ENCODE measurements at places on chromosomes 4 and X. TPM values are rescaled to one million over a fixed set of nuclear protein-coding genes. Genes with fewer than 3 reads are reported as not detected.
A peak's percentile ranks its signal among the peaks of the same experiment; 100 is the strongest.

CD40LG gene
- total RNA-seq: not detected

- no peak for DNase-seq
Observed at GRCh38 chr4:112944006-112944405, 105.4 kb upstream of the ANK2 start.

DNA sequence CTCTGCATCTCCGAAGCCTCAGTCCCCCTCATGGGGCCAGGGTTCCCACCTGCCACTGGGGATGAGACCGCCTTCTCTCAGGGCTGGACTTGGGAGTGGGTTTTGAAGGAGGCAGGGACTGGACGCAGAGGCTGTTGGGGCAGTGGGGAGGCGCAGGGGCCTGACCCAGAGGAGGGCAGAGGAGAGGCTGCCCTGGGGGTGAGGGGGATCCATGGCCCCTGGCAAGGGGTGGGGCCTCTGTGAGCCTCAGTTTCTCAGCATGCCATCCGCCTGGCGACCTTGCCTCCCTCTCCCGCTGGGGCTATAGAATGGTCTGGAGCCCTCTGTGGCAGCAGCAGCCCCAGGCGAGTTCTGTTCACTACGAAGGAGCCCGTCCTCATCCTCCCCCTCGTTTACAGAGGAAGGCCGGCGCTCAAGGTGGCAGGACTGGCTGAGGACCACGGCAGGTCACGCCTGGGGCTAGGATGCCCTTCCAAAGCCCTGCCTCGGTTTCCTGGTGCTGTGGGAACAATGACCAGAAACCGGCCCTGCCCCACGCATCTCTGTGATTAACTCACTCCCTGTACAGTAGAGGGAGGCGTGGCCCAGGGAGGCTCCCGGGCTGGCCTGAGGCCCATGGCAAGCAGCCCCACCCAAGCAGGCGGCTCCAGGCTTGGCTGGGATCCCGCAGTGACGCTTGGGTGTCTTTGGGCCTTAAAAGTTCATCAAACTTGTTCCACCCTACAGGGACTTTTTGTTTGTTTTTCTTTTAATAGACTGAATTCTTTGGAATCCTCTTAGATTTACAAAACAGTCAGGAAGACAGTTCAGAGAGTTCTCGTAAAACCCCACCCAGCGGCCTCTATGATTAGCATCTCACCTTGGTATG, 16.0 kb upstream of the SH3TC1 start:
- peak; percentile 85 for DNase-seq

GPR34 gene
- 2.7 TPM for total RNA-seq

DNA sequence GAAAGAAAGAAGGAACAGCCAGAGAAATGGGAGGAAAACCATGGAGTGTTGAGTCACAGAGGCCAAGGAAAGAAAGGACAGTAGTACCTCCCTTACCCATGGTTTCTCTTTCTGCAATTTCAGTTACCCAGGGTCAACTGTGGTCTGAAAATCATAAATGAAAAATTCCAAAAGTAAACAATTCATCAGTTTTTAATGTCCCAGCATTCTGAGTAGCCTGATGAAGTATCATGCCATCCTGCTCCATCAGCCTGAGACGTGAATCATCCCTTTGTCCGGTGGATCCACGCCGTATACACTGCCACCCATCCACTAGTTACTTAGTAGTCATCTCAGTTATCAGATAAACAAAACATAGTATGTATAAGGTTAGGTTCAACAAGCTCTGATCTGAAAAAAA, 114.2 kb downstream of the COMMD8 start:
- no peak for DNase-seq

MUC7 gene
- total RNA-seq: 140 TPM

DNA sequence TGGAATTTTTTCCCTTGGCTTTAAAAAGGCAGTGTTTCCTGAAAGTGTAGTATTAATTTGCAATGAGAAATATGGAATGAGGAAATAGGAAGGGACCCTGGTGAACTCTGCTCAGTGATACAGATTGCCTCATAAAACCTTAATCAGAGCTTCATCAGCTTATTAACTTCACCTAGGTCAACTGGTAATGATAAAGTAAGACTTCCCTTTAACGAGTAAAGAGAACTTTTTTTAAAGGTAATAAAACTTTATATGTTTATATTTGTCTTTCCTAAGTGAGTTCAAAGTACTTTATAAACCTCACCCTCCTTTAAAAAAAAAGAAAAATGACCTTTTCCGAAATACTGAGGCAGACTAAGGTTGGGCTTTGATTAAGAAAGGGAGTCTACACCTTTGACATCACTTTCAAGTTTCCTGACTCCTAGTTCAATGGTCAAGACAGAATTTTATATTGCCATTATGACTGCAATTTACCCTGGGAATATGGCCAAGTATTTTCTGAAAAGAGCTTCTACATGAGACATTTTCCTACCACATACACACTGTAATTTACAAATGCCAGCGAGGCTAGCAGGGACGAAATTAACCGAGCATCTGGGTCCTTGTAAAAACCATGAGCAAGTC, 706.3 kb upstream of the TENM3 start:
- no peak for DNase-seq

DNA sequence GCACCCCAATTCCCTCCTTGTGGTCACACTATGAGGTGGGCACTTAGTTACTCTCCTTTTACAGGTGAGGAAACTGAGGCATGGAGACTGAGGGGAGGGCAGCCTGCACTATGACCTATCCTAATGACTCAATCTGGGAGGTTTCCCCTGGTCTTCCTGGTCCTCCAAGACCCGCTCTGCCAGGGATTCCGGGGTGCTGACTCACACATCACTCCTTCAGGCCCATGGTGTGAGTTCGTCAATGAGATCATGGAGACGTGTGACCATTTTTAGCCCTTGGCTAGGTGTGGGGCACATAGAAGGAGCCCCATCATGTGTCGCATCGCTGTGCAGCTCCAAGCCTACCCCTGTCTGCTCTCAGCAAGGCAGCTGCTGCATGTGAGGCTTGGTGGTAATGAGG, 32.4 kb upstream of the BCOR start:
- no peak for DNase-seq

DNA sequence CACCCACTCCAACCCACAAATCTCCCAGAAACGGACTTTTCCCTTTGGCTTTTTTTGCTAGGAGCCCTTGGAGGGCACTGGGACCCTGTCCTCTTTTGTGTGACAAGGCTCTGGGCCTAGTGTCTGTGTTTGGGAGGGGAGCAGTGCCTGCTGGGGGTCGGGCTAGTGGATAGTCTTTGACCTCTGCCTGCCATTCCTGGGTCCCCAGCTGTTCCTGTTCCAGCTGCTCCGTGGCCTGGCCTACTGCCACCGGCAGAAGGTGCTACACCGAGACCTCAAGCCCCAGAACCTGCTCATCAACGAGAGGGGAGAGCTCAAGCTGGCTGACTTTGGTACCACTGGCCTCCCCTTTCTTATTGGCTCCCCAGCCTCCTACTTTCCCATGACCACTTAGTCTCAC, 6.7 kb upstream of the USP11 start:
- no peak for DNase-seq

DNA sequence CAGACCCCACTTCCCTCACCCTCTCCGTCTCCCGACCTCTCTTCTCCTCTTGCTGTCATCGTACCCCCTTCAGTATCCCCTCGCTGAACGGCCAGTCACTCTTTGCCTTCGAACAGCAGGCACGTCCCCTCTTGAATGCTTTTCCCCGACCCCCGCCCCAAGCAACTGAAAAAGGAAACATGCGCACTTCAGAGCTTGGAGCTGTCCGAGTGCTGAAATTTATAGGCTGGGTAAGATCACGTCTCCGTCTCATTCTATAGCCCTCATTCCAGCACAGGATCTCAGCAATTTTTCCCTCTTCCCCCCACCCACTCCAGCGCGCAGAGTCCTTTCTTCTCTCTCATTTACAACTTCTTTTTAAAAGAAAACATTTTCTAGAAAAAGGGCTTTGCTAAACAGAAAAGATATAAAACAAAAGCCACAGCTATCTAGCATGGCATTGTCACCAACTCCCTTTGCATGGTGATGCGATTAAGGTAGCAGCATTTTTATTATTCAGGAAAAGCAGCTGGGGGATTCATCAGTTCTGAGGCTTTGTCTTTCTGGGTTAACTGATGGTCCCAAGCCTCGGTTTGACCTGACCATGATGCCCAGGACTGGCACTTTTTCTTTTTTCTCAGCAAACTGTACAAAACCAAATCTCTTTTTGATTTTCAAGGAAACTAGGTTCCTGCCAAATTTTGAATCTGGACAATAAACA, at the start of gene GLRA2:
Gene GLRA2, plus strand, starts transcription at position 247 of the 700 bp plus-strand sequence. CDS start 522 bp downstream, outside the sequence.
- peak; percentile 79 for DNase-seq

DNA sequence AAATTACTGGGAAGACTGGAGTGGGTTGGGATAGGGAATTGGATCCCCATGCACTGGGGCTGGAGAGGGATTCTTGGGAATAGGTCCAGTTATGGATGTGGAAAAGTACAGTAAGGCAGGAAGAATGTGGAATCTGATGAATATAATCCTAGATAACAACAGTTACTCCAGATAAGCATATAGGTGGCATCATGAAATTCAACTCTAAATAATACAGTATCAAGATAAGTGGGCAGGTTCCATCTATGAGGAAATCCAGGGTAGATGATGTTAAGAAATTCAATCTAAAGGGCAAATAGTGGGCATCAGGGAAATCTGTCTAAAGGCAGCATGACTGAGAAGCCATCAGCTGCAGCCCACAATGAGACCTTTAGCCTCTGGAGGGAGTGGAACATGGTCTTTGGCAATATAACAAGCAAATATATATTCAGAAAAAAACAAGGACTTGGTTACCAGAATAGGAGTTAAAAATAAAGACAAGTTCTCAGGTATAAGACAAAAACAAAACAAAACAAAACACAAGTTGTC, 1.2 kb downstream of the DTHD1 start:
- DNase-seq: no peak

GRCh38 chr4:58551676-58552075, 1441.5 kb upstream of the IGFBP7 start:
- DNase-seq: no peak

DNA sequence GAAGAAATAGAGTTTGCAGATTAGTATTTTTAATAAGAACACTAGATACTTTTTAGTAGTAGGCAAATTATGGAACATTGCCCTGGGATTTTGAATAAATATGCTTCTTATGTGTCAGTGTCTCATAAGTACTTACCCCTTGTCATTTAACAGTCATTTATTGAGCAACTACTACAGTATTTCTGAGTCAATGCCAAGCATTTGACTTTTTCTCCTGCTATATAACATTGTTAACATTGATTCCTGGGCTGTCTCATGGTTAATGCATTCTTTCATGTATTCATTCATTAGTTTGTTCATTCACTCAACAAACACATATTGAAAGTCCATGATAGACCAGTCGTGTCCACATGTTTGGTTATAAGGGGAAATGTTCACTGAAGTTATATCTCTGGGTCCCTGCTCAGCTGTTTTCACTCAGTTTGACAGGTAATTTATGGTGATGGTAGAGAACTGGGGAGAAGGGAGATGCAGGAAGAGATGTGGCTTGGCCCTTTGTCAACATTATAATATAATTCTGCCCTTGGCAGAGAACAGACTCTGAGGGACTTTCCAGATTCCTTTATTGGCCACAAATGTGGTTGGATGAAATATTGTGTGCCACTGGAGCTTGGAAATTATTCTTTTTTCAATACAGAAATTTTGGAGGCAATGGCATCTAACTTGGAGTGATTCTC, 49.8 kb downstream of the OSTC start:
- no peak for DNase-seq

- DNase-seq: no peak
Observed at GRCh38 chr4:66298569-66298968, 628.3 kb upstream of the EPHA5 start.

DNA sequence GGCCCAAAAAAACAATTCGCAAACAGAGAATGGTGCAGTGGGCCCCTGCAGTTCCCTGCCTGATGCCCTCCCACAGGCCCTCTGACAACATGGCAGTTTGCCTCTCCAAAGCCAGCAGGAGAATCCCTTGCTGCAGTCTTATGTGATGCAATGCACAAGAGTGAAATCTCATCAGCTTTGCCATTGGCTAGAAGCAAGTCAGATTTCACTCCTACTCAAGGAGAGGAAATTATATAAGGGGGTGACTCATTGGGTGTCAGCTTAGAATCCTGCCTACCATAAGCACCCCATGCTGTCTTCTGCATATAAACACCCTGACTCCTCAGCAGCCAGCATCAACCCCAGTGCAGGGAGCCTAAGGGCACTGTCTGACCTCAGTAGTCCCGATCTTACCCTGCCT, 157.3 kb upstream of the LDB2 start:
- no peak for DNase-seq

DNA sequence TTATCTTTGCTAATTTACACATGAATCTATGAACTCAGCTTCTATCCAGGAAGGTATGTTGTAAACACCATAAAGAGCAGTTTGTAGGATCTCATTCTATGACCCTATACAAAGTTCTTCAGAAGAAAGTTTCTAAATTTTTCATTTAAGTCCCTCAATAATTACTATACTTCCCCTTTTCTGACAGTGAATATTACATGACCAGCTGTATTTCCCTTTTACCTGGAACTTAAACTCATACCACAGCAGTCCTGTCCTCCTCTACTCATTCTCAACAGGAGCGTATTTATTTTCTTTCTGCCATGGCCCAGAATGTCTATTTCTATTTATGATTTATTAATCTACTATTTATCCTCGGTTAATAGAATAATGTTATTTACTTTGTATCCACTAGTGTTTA, 15.8 kb downstream of the RASGEF1B start:
- no peak for DNase-seq

GRCh38 chrX:116236666-116237065, 66.1 kb downstream of the AGTR2 start:
- no peak for DNase-seq

- DNase-seq: no peak
Observed at GRCh38 chr4:25430630-25431029, 53.6 kb downstream of the ANAPC4 start.

SCD5 gene
- 15.1 TPM for total RNA-seq

SLC9A7 gene
- total RNA-seq: 6.9 TPM

DNA sequence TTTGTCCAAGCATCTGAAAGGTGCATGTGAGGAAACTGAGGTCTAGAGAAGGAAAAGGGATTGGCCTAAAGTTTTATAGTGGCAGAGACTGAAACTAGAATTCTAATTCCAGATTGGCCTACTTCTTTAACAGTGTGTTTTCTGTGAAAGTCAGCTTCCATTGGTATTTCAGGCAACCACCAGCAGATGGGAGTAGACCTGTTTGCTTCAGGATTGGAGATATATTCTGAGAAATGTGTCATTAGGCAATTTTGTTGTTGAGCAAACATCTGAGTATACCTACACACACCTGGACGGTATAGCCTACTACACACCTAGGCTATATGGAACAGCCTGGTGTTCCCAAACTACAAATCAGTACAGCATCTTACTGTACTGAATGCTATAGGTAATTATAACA, 207.3 kb upstream of the RADX start:
- no peak for DNase-seq

- no peak for DNase-seq
Observed at GRCh38 chrX:115174548-115174947, 14.7 kb upstream of the RBMXL3 start.

ANKRD50 gene
- total RNA-seq: 77.3 TPM

MAGEE2 gene
- not detected for total RNA-seq

DNA sequence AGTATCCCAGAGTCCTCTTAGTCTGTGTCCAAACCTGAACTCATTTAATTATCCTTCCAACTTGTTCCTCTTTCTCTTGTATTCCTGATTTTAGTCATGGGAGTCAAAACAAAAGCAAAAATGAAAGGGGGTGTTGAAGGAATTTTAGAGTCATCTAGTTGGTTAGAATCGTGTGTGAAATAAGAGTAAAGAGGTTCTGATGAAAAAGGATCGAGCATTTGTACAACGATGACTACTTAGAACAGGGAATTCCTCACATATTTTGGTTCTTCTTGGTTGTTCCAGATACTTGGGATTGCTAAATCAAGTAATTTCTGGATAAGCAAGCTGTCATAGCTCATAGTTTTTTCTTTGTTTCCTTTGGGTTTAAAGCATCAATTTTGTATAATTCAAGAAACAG, 194.4 kb downstream of the BCOR start:
- DNase-seq: no peak

- no peak for DNase-seq
Observed at GRCh38 chr4:151250706-151251105, 26.3 kb upstream of the PRSS48 start.
